ENCODE measurements at places on chromosomes 16 and 17.

- DNase-seq = no peak
These were observed 24.2 kb downstream of the STAT5A start for GRCh38 chr17:42312285-42313130.

GRCh38 chr17:34974794-34975785 is 5.2 kb upstream of the LIG3 start:
- no peak for DNase-seq

GRCh38 chr17:14733376-14733775 is 432.5 kb downstream of the HS3ST3B1 start:
- no peak for DNase-seq

DNA sequence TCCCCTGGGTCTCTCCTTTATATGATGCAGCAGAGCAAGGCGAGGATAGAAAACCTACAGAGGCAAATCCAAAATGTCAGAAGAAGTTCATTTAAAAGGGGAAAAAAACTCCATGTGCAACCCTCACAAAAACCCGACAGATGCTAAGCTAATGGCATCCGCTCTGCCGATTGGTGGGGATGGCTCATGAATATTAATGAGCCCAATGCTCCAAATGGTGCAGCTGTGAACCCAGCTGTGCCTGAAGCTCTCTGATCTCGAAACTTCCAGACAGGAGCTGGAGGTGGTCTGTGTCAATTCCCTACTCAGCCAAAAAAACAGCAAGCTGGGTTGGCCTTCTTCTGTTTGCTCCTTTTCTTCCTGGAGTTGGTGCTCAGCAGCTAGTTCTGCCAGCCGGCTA is 15.5 kb downstream of the SNX11 start:
- no peak for DNase-seq

GRCh38 chr17:6568184-6568758 is 11.9 kb upstream of the PITPNM3 start:
- DNase-seq = no peak

DNA sequence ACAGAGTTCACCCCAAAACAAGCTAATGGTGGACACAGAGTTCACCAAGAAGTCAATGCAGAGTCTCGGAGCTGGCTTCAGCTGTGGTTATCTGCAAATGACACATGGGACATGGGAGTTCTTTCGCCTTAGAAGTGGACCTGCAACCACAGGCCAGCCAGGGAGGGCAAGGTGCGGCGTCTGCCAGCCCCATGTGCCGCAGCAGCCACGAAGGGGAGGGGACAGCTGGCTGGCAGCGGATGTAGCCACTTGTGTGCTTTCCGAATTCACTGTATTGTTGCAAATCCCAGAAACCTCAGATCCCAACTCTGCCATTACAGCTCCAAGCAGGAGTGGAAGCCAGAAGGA is 24.8 kb downstream of the LMF1 start:
- DNase-seq = no peak

- no peak for DNase-seq
These were observed 20.2 kb upstream of the CCL1 start for GRCh38 chr17:34383216-34383615.

GRCh38 chr16:75264457-75264998 is 13.1 kb upstream of the BCAR1 start:
- no peak for DNase-seq

GRCh38 chr16:56197192-56197992 is 6.1 kb downstream of the GNAO1 start:
- no peak for DNase-seq

GRCh38 chr16:1913327-1914083 is 4.7 kb downstream of the HS3ST6 start:
- DNase-seq = no peak

DNA sequence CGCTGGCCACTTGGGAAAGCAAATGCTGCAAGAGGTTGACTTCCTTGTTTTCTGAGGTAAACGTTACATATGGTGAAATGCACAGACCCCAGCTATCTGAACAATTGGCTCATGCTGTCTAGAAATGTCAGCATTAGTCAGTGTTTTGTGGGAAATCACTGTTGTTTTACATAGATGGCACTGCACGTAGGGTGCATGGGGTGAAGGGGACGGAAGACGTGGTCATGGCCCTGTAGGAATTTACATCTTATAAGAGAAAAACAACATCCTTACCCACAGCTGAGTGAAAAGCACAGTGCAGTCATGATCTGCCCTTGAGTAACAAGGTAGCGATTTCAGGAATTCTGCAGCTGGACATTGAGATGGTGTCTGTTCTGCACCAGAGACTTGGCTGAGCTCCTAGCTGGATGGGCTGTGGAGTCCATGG is 15.2 kb downstream of the RPTOR start:
- DNase-seq = no peak

- no peak for DNase-seq
These were observed 23.9 kb upstream of the NLK start for GRCh38 chr17:28018439-28019070.

GRCh38 chr16:85173981-85174751 is 61.9 kb upstream of the CIBAR2 start:
- DNase-seq = peak; percentile 24

DNA sequence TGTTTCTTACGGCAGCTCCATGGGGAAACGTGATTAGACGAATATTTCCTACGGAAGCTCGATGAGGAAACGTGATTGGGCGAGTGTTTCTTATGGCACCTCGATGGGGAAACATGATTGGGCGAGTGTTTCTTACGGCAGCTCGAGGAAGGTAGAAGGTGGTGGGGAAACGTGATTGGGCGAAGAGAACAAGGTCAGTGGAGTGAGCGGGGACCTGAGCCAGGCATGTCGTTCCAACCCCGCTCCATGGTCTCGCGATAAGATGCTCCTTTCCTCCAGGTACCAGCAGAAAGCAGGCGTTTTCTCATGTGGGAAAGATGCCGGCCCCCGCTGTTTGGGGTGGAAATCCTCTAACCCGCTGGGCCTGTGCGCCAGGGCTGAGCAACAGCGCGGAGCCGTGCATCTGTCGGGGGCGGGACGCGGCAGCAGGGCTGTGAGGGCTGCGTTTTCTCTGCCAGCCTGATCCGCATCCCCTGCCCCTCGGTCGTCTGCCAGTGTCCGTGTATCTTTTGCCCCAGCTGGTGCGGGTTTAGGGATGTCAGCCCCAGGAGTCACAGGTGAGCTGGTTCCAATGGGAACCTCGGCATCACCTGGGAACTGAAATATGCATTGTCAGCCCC is 25.6 kb upstream of the DOC2B start:
- DNase-seq = no peak

DNA sequence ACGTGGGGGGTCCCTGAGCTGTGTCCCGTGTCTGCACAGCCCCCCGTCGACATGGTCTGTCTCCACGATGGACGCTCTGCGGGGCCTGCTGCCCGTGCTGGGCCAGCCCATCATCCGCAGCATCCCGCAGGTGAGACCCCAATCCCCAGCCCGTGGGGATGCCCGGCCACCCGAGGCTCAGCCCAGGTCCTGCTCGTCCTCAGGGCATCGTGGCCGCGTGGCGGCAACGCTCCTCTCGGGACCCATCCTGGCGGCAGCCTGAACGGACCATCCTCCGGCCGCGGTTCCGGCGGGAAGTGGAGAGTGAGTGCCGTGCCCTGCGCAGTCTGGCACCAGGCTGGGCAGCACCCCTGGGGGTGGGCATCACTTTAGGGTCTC is 4.9 kb downstream of the MSLN start:
- DNase-seq = no peak

DNA sequence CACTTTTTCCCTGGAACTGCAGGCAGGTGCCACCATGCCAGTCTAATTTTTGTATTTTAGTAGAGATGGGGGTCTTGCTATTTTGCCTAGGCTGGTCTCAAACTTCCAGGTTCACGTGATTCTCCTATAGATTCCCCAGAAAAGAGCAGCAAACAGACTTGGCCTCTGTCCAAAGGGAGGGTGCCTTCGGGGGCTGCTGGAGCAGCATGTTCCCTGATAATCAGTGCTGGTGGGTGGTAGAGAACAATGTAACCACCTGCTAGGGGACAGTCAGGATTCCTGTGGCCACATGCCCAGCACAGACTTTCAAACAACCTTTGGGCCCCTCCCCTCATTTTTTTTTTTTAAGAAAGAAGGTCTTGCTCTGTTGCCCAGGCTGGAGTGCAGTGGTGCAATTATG is 14.2 kb upstream of the CCNF start:
- DNase-seq = no peak

- DNase-seq = no peak
These were observed 10.6 kb downstream of the KSR1 start for GRCh38 chr17:27466743-27467375.

DNA sequence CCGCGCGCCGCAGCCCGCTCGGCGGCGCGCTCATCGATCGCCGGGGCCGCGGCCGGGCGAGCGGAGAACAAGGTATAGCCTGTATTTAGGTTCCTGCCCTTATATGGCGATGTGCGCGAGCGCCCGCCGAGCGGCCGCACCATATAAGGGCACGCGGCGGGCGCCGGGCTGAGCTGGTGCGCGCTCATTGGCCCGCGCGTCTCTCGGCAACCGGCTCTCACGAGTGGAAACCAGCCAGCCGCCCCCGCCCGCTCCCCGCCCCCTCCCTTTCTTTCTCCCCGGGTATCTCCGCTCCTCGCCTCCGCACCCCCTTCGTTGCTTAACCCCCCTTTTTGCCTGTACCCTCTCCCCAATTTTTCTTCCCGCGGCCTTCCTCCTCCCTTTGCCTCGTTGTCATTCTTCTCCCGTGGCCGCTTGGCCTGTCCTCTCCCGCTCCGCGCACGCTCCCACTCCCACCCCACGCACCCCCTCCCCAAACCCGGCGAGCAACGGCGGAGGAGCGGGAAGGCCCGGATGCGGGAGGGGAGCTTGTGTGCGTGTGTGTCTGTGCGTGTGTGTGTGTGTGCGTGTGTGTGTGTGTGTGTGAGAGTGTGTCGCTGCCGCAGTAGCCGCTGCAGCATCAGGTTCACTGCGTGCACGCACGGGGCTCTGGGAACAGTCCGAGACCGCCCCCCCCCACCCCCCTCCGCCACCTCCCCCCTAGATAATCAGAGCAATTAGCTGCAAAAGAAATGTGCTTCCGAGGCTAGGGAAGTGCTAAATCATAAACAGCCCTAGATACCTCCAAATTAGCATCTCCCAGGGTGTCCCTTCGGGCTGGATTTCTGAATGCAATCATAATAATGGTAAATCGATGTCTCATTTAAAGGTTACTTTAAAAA is 13.5 kb upstream of the CBX8 start:
- DNase-seq = no peak

GRCh38 chr16:66471716-66472393 is 44.8 kb downstream of the BEAN1 start:
- no peak for DNase-seq

GRCh38 chr17:74759941-74760340 is 11.5 kb downstream of the NHERF1 start:
- no peak for DNase-seq
